ENCODE measurements at places on chromosomes 3 and 15.

DNA sequence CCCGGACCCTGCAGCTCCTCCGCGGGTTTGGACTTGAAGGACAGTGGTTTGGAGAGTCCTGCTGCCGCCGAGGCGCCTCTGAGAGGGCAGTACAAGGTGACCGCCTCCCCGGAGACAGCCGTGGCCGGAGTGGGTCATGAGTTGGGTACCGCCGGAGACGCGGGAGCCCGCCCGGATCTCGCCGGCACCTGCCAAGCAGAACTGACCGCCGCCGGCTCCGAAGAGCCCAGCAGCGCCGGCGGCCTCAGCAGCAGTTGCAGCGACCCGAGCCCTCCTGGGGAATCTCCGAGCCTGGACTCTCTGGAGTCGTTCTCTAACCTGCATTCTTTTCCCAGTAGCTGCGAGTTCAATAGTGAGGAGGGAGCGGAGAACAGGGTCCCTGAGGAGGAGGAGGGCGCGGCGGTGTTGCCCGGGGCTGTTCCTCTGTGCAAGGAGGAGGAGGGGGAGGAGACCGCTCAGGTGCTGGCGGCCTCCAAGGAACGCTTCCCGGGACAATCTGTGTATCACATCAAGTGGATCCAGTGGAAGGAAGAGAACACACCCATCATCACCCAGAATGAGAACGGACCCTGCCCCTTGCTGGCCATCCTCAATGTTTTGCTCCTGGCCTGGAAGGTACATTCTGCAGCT lies 634 bp downstream of the MINDY2 start:
- DNase-seq, result no peak

GRCh38 chr3:28210968-28211713 lies 30.3 kb upstream of the CMC1 start:
- no peak for DNase-seq

DNA sequence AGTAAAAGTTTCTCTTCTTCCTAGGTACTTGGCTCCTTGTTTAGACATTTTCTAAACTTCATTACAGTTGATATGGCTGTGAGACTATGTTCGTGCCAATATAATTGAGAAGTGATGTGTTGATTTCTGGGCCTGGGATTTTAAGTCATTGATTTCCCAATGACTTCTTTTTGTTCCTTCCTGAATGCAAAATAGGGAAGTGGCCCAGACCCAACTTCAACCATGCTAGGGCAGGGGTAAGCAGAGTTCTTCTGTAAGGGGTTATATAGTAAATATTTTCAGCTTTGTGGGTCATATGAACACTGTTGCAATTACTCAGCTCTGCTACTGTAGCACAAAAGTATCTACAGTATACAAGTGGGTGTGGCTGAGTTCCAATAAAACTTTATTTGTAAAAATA lies 320.1 kb upstream of the WNT5A start:
- no peak for DNase-seq

- peak; percentile 30 for DNase-seq
Observed at GRCh38 chr3:143084856-143085731, 34.5 kb upstream of the CHST2 start.

- DNase-seq, result peak; percentile 85
Observed at GRCh38 chr15:48877630-48878595, at the start of gene EID1. TSS of gene EID1 (plus strand) at chr15:48878134. CDS start at chr15:48878177, 43 bp downstream.

GRCh38 chr15:58731756-58732535 lies 17.6 kb downstream of the ADAM10 start:
- DNase-seq, result peak; percentile 41

DNA sequence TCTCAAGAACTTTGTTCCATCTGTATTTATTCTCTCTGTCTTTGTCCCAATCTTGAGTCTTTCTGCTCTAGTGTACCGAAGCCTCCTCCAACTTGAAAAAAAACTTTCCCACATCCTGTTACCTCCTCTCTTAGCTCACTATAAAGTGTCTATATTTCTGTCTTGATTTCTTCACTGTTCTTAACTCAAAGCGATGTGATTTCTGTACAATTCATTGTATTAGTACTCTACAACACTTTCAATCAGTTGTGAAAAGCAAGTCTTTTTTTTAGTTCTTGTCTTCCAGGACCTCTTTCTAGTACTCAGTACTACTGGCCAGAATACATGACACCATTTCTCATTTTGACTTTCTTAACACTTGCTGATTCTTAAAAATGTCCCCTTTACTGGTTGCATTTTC lies 353.5 kb upstream of the SATB1 start:
- no peak for DNase-seq

DNA sequence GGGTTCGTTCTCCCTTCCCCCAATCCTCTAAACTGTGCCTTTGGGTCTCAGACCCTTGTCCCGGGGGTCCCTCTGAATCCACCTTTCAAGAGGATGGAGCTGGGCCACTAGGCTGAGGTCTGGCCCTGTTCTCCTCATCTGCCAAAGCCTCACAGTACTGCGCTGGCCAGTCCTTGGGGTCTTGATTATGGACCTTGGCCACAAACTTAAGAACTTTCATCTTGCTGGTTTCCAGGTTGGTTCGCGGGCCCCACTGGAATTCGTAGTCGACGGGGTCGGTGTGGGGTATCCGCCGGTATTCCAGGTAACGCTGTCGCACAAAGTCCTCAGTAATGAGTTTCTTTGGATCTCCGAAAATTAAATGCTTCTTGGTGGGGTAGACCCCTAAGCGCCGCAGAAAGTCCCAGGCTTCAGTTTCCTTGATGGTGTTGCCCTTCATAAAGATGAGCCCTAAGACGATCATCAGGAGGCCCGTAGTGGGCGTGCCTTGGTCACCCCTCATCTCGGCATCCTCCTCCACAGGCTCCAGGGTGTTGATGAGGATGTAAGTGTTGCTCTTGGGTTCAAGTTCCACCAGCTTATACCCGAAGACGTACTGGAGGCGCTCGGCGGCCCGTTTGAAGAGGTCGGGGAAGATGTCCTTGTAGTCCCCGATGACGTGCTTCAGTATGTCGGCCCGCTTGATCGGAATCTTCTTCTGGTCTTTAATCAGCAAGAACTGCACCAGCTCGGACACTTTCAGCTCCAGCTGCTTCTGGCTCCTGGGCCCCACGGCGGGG lies 727 bp downstream of the NSMCE3 start:
- no peak for DNase-seq

DNA sequence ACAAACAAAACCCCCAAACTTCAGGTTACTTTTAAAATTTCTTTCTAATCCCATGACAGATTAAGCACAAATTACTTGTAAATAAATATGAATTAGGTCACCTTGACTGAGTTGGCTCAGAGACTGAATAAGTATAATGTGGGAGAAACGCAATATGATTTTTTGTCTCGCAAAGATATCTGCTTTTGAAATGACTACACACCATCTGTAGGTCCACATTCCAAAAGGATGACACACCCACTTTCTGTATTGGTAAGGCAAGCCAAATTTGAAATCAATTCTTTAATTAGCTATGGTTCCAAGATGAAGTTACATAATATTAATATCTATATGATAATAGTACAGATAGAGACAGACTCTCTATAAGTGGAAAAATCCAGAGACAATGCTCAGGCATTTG lies 66.9 kb upstream of the CSPG5 start:
- DNase-seq, result no peak

- DNase-seq, result no peak
Observed at GRCh38 chr3:7144697-7145308, 283.9 kb downstream of the GRM7 start.

DNA sequence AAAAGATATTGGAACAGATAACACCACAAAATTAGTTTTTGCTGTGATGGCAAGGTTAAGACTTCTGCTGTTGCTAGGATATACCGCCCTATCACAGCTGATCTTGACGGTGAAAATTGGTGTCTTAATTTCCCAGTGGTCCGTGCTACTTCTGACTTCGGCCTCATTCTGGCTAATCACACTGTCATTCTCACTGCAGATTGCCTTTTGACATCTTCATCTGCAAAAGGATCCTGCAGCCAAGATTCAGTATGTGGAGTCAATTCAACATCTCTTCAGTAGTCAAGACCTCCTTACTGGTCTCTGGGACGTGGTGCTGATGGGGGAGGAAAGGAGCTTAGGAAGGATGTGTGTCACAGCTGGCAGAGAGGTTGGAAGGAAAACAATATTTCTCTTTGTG lies 438.6 kb downstream of the WDR72 start:
- DNase-seq, result no peak

- no peak for DNase-seq
Observed at GRCh38 chr3:54625805-54626787, 301.8 kb downstream of the LRTM1 start.

DNA sequence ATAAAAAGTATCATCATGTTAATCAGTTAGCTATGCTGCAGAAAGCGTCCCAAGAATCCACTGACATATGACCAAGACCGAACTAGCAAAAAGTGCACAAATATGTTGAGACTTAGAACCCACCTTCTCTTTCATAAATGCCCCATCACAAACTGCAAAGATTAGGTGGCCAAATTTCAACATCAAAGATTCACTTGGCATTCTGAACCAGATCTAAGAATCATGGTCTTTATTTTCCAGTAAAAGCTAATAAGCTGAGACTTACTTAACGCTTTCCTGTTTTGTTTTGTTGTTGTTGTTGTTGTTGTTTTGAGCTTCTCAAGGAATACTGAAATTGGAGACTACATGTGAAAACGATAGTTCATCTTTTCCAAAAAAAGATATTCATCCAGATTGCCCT lies 62.4 kb downstream of the ZBTB20 start:
- DNase-seq, result no peak

DNA sequence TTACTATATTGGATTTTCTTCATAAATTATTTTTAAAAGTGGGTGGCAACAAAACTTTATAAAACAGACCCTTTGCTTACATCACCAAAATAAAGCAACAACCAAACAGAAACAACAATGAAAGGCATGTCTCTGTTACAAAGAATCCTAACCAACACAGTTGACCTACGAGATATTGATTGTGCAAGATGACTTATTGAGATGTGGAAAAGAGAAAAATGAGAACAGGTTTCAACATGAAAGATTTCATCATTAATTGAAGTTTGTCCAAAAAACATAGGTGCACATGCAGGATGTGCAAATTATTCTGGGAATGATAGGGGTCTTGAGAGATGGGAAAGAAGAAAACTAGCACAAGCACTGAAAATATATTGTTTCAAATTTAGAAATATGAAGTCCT lies 9.0 kb downstream of the GMNC start:
- no peak for DNase-seq

DNA sequence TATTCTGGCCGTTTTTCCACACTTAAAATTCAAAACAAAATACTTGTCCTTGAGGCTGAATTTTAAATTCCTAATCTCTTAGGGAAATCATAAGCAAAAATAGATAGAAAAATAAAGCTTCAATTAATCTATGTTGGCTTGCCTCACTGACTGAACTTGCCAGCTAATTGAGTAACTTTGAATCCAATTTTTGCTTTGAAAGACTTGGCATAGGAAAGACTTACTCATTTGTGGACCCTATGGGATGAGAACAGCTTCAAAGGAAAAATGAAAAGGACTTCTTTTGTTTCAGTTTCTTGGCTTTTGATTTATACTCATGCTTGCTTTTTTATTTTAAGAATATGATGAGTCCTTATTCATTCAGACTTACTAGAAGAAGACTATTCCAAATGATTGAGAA lies 370.7 kb upstream of the RARB start:
- no peak for DNase-seq

- no peak for DNase-seq
Observed at GRCh38 chr15:87144775-87145174, 1065.1 kb downstream of the AGBL1 start.

- DNase-seq, result no peak
Observed at GRCh38 chr3:56869157-56869889, 67.6 kb upstream of the ARHGEF3 start.

- no peak for DNase-seq
Observed at GRCh38 chr3:137410028-137410427, 354.1 kb upstream of the SOX14 start.

DNA sequence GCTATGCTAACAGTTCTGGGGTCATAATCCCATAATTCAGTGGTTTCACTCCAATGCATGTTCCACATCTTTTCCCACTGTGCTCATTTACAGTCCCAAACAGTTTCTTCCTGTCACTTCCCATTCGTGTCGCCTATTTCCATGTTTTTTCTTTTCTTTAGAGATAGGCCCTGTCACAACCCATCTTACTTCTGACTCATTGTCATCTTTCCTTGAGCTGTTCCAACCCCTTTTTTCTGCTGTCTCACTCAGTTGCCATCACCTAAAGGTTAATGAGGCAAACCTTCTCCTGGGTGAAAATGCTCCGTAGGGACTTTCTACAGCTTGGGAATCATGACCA lies 814.5 kb downstream of the VGLL3 start:
- no peak for DNase-seq

DNA sequence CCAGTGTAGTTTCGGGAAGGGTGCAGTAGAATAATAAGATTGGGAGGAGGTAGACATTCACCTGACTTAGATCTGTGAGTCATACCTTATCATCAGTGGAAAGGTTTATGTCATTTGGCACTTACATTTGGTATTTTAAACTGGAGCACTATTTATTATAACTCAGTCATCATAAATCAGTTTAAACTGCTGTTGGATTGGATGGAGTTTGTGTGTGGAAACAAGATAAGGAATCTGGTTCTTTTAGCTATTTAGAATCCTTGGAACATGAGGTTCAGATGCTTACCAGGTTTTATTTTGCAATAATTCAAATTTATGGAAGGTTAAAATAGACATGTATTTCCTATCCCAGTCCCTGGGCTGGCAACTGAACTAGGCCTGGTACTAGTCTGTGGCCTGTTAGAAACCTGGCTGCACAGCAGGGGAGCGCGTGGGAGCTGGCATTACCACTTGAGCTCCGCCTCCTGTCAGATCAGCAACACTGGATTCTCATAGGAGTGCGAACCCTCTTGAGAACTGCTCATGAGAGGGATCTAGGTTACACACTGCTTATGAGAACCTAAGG lies 34.5 kb downstream of the ZFAND6 start:
- no peak for DNase-seq

DNA sequence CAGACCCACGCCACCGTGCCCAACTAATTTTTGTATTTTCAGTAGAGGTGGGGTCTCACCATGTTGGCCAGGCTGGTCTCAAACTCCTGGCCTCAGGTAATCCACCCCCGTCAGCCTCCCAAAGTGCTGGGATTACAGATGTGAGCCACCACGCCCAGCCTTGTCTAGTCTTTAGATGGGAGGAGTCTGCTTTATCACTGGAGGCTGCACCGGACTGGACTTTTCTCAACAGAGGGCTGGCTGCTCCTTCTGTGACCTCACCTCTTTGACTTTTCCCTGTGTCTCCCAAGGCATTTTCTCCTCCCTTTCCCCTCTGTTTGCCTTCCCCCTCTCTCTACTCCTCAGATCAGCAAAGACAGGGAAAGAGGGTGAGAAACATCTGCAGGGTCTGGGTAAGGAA lies 28.5 kb downstream of the SLCO2A1 start:
- no peak for DNase-seq

DNA sequence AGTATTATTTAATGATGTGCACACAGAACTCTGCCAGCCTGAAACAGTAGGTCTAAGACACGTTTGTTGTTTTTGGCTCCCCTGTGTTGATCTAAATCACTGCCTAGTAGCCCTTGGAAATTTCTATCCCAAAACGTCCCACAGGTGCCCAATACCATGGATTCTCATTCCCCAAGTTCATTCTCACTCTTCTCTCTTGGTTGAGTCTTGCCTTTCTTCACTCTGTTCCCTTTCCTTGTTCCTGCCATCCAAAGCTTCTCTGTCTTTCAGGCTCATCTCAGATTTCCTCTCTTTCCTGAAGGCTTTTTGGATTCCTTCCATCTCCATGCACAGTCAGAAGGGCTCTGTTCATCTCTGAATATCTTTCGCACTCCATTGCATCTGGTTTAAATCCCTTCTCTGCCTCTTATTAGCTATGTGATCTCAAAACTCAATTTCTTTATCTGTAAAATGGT lies 54.2 kb downstream of the PPARG start:
- no peak for DNase-seq

GRCh38 chr3:133783762-133784161 lies 21.9 kb upstream of the SRPRB start:
- no peak for DNase-seq

- no peak for DNase-seq
Observed at GRCh38 chr3:12644331-12644937, 19.5 kb downstream of the RAF1 start.
